ENCODE measurements at places on chromosomes 5 and 9.
A peak's percentile ranks its signal among the peaks of the same experiment; 100 is the strongest.

GRCh38 chr9:123002754-123003153 lies 30.7 kb upstream of the GPR21 start:
- no peak for DNase-seq

GRCh38 chr9:129235931-129236331 lies 57.9 kb upstream of the IER5L start:
- no peak for DNase-seq

DNA sequence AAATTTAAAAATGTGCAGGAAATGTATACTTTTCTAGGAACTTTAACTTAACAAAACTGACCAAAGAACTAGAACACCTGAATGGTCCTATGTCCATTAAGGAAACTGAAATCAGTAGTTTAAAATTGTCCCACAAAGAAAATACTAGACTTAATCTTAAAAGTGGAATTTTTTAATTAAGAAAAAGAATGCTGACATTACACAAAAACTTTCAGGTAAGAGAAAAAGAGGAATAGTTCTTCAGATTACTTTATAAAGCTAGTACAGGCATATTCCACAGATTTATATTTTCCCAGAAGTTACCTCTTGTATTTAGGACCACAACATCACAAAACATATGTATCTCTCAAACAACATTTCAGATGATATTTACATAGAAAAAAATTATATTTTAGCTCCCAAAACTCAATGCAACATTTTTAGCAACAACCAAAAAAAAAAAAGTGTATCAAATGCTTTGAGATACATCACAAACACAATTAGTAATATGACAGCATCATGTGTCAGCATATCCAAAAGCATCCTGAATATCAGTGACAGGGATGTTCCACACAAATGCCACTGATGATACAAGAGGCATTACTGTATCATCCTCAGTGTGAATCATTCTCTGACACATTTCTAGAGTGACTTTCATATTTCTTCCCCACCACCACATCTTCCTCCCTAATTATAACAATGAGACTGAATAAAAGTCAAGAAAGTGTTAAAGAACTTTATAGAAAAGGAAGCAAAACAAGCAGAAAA lies 264.0 kb downstream of the EPB41L4A start:
- peak; percentile 68 for DNase-seq

GRCh38 chr5:139984816-139985215 lies 58.3 kb downstream of the NRG2 start:
- no peak for DNase-seq

GRCh38 chr5:89847743-89848142 lies 561.8 kb downstream of the CETN3 start:
- DNase-seq, result no peak

Measured in RCC 7860 (cell line).